NCI-H2029 (cell line): ENCODE measurements at places on chromosomes 11 and 22.

- DNase-seq: no peak
Measured at GRCh38 chr22:48706934-48707762, 1120.5 kb downstream of the BRD1 start.

GRCh38 chr11:80502511-80502910 is 1061.7 kb upstream of the TENM4 start:
- no peak for DNase-seq

- no peak for DNase-seq
Measured at GRCh38 chr22:42236268-42236667, 34.2 kb downstream of the TCF20 start.

DNA sequence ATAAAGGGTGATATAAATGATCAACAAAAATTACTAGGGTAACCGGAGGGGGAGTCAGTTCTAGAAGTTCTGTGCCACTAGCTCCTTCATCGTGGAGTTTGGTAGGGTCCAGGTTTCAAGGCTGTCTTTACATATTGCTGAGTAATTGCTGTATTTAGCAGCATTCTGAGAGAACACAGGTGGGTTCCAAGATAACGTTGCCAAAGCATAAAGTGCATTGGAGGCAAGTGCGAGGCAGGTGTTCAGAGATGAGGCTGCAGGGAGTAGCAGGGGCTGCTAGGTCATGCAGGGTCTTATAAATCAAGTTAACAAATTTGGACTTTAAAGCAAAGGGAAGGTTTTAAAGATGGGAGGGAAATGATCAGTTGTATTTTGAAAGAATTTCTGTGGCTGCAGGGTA is 17.8 kb downstream of the SGSM3 start:
- DNase-seq: no peak

DNA sequence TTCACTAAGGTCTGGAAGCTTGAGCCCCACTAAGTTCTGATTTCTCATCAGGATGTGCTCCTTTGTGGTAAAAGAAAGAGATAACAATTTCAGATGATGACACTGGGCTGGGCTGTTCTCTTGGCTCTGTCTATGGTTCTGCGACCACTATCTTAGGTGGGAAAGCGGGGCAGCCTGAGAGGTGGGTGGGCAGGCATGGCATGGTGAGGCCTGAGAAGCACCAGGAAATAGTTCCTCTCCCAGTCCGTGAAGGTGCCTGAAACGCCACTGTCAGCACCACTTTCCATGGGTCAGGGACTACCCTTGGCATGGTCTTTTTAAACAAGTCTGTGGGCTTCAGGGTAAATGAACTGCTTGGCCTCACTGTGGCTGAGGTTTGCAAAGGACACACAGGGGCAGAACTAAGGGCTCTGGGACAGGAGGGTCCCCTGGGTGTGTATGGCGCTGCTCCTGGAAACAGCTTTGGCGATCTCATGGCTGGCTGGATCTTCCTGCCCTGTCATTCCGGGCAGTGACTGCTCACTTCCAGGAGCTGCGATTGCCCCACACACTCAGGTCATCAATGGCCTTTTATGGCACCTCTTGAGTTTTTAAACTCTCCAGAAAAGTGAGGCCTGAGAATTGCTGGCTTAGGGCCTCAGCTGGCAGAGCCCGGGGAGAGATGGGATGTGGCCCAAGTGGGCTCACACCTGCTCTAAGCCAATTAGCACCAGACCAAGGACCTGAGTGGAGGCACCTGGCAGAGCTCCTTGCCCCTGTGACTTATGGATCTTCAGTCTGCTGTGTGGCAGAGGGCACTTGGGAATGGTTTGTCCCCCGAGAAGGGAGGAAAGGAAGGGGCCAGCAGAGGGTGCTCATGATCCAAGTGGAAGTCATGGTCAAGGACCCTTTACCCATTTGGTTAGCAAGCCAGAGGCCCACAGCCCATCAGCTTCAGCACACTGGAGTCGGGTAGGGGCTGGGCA is 55.6 kb upstream of the LYVE1 start:
- DNase-seq: peak; percentile 78

DNA sequence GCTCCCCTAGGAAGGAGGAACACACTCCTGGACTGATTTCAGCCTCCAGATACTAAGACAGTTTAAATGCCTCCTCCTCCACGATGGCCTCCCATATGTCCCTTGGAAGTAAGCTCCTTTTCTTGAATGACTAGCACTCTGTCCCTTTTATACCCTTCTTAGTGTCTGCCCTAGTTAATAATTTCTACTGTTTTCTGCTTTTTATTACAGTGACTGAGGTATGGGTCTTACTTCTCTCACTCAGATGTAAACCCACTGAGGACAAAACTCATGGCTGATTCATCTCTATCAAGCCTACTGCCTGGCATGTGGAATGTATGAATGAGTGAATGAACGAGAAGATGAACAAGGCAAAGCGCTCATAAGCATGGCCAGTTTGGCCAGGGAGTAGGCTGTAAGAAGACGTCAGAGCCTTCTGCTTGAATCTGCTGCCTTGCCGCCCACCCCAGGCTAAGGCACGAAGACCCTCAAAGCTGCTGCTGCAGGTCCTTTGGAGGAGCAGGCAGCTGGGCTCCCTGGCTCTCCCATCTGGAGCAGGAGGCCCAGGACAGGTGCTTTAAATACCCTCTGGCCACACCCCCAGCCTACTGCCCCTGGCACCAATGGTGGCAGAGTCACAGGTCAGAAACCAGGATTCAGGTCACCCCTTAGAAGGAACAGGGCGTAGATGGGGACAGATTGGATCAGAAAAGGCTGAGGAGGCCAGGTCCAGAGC is 8.2 kb upstream of the PGA3 start:
- no peak for DNase-seq
